NCI-H1105 treated with DMSO at 0.1 percent for 48 hours (cell line): ENCODE measurements at places on chromosomes 1 and 21.
A peak's percentile ranks its signal among the peaks of the same experiment; 100 is the strongest.

DNA sequence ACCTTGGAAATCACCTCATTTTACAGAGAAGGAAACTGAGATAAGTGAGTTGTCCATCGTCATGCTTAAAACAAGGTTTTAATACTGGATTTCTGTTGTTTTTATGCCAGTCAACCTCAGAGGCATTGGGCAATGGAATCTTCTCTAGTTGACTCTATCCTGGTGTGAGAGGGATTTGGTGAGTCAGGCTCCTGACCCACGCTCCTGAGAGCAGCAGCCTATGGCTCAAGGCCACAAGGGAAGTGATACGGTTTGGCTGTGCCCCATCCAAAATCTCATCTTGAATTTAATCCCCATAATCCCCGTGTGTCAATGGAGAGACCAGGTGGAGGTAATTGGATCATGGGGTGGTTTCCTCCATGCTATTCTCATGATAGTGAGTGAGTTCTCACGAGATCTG is 90.1 kb downstream of the TLR5 start:
- DNase-seq: no peak

- DNase-seq: no peak
These were observed 64.0 kb downstream of the ITPKB start for GRCh38 chr1:226674892-226675714.

GRCh38 chr1:225697428-225697827 is 44.5 kb upstream of the ENAH start:
- no peak for DNase-seq

DNA sequence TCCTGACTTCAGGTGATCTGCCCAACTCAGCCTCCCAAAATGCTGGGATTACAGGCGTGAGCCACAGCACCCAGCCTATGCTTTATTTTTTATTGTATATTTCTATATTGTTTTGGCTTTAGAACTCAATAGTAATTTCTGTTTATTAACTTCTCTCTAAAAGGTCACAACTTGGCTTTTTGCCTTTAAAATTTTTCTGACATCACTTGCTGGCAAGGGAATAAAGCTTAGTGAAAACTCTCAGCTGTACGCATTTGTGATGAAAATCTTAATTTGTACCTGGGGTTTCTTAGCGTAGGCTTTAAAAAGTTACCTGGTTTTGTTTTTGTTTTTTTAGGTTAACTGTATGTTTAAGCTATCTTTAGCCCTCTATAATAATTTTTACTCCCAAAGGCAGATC is 36.2 kb downstream of the B3GALNT2 start:
- DNase-seq: no peak

- no peak for DNase-seq
These were observed 77.3 kb downstream of the SIK1 start for GRCh38 chr21:43349644-43350043.

DNA sequence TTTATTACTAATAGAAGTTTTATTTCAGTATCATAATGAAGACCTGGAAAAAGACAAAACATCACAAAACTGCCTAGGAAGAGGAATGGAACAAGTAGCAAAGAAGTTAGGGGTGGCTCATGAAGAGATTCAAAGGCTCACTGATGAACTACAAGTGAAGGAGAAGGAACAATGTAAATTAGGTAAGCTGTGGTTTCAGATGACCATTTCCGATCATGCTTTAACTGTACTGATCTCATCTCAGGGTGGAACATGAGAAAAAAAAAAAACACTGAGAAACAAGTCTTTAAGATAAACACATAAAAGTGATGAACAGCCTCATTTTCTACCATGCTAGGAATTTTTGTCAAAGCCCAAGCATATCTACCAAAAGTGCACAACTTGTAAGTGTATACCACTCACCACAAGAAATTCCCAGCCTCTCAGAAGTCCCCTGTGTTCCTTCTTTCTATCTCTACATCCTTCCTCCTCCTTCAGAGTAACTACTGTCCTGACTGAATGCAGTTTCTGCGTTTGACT is 19.6 kb downstream of the CCDC30 start:
- no peak for DNase-seq

DNA sequence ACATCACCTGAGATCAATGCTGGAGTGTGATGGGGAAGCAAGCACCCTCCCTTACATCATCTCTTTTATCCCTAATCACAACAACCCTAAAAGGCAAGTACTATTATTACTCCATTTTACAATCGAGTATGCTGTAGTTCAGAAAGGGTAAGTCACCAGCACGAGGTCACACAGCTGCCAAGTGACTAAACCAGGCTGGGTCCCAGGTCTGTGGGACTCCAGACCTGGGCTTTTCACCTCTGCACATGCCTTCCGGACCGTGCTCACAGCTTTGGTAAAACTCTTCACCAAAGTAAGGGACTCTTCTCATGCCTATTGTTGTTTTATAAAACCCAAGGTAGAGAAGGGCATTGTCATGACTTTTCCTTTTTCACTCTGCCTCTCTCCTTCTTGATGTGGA is 130.9 kb downstream of the DMRTB1 start:
- DNase-seq: no peak

- DNase-seq: no peak
These were observed 21.3 kb upstream of the PRSS38 start for GRCh38 chr1:227793948-227794816.

GRCh38 chr1:204936765-204937164 is 66.1 kb downstream of the NFASC start:
- DNase-seq: no peak

GRCh38 chr1:237016626-237017025 is 12.4 kb upstream of the MT1HL1 start:
- DNase-seq: no peak

- no peak for DNase-seq
These were observed 10.5 kb downstream of the KCNJ15 start for GRCh38 chr21:38267136-38267755.

DNA sequence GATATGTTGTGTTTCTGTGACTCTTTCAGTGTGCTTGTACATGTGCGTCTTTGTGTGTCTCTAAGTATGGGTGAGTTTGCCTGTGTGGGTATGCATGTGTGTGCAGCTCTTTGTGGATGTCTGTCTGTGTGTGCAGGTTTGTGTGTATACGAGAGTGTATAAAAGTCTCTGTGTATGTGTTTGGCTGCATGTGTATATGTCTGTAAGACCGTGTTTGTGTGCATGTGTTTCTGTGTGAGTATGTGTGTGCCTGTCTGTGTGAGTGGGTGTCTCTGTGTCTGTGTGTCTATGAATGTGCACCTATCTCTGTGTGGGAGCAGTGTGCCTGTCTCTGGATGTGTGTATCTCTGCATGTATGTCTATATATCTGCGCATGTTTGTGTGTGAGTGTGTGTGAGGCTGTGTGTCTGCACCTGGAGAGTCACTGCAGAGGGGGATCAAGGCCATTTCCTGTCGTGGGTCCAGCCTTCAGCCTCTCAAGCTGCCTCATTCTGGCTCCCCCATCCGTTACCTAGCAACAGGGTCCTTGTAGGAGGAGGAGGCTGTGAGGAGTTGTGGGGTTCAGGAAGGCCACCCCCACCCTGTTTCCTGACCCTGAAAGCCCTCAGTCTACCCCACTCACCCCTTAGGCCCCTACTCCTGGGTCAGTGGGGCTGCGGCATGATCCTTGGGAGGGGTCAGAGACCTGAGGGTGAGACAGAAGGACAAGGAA is 10.4 kb downstream of the FGR start:
- no peak for DNase-seq

- no peak for DNase-seq
These were observed 112.6 kb upstream of the ADAR start for GRCh38 chr1:154720328-154721297.

GRCh38 chr1:206792939-206793607 is 20.8 kb upstream of the IL10 start:
- DNase-seq: no peak

GRCh38 chr21:25700741-25701140 is 34.0 kb downstream of the ATP5PF start:
- no peak for DNase-seq

DNA sequence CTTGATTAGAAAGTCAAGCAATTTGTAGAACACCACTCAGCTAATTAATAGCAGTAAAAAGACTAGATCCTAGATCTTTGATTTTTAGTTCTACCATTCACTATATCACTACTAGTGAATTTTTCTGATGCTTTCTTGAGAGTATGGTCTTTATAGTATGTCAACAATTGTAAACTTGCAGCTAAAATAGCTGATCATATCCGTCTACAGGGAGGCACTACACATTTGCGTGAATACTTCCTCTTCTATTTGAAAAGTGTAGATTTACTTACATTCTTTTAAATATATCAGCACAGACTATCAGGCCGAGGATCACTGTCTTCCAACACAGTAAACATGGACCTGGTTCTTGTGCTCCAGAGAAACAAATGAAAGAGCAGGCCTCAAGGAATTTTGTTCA is 18.6 kb upstream of the PTPRC start:
- no peak for DNase-seq

DNA sequence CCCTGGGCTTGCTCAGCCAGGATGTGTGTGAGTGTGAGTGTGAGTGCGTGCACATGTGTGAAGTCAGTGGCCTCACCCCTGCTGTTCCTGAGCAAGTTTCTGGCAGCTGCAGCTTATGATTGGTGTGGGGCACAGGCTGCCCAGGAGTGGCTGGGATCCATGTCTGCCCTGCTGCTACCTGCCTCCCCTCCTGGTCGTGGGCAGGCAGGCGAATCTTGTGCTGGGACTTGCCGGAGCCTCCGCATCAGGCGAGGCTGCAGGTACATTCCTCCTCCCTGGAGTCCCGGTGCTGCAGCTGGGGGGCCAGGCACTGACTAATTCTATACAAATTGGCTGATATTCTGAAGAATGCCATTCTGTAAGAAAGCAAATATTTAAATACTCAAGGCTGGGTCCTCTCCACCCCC is 85.6 kb upstream of the WNT4 start:
- no peak for DNase-seq

- no peak for DNase-seq
These were observed 119.8 kb downstream of the OSBPL9 start for GRCh38 chr1:51736702-51737101.

DNA sequence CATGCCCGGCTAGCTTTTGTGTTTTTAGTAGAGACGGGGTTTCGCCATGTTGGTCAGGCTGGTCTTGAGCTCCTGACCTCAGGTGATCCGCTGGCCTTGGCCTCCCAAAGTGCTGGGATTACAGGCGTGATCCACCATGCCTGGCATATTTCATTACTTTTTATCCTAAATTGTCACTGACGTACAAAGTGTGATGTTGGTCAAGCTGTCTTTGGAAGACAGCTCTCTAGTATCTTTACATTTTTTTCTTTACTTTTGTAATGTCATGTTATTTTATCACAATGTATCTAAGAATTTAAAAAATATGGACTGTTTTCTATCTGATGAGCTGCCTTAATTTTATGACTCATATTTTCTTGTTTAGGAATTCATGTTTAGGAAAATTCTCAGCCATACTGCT is 72.2 kb downstream of the SPATA17 start:
- DNase-seq: no peak

DNA sequence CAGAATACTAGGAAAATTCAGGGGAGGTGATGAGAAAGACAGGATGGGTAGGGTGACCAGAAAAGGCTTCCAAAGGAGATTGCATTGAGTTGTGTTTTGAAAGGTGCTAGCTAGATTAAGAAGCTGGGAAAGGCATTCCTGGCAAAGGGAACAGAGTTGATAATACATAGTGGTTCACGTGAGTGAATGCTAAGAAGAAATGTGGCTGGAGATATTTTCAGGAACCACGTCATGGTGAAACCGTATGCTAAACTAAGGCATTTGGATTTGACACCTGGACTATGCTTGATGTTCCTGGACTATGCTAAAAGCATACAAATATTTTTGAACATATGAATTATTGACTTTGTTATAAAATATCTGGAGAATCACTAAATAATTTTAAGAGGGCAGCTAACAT is 14.7 kb downstream of the CCDC30 start:
- DNase-seq: no peak

GRCh38 chr1:32215629-32216480 is 6.3 kb downstream of the TMEM234 start:
- peak; percentile 36 for DNase-seq

DNA sequence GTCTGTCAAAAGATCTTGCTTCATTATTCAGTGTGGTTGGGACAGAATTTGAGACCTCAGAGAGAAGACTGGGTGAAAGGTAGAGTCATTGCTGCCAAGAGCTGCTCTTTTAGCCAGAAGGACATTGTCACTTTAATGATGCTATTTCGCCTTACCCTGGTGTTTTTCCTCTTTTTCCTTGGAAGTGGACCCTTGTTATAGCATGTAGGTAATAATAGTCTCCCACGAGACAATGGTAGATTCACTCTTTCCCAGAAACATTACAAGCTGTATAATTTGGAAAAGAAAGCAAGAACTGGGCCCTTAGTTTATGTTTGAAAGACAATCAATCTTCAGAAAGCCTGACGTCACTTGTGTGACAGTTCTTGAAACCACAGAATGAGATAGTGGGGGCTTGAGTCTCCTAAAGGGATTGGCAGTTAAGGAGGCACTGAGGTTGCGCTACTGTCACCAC is 3.8 kb downstream of the SERTAD4 start:
- no peak for DNase-seq

DNA sequence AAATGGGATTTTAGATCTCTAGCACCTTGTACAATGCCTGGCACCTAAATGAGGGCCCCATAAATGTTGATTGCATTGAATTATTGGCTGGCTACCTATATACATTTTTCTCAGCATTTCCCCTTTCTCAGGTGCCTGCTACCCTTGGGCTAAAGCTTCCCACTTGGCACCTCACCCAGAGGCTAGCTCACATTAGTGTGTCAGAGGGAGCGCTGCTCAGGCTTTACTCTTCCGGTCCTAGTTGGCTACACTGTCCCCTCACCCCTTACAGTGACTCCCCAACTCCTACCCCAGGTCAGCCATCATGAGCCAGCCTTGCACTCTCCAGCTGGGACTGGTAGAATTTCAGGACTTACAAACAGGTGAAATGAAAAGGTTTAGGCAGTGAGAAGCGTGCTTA is 9.5 kb downstream of the TRAF5 start:
- no peak for DNase-seq

DNA sequence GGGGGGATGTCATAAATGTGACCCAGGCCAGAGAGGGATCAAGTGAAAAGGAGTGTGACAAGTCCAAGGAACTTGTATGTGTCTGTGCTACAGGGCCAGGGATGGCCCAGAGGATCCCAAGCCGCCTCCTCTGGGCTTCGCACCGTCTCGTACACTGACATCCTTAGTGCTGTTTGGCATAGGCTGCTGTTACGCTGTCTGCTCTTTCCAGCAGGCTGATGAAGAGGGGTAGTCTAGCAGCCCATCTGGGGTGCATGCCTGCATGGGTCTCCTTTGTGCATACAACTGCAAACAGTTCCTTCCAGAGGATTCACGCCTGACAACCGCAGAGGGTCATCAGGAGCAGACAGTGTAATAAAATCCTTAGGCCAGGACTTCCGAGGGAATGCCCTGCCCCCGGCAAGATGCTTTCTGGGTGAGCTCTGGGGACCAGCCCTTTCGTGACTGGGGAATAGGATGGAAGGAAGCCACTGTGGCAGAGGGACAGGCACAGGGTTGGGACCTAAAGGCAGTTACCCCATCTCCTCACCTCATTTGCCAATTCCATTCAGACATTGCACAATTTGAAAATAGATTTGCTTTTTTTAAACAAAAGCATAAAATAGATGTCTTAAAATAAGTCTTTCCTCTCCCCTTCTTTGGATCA is 6.3 kb upstream of the GOLT1A start:
- DNase-seq: no peak

DNA sequence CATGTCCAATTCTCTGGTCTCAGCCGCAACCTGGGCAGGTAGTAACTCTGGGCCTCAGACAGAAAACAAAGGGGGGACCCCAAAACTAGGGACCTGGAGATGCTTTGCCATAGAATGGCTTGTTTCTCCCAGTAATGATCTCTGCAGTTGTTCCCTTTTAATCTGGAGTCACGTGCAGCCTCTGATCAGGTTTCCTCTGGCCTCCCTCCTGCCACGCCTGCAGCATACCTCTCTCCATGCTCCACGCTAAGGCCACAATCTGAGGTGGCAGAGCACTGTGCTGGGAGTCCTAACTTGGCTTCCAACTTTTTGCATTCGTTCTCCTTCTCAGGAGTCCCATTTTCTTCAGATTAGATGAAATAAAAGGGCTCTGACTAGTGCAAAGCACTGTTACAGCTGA is 1.9 kb downstream of the PABPC4 start:
- DNase-seq: no peak
